Stimulated activated CD4-positive, alpha-beta T cell treated with anti-CD3 and anti-CD28 coated beads, TNF-alpha, amount 100 ng/mL, for 1 hour (primary cell): ENCODE measurements at places on chromosomes 12 and 14.

DNA sequence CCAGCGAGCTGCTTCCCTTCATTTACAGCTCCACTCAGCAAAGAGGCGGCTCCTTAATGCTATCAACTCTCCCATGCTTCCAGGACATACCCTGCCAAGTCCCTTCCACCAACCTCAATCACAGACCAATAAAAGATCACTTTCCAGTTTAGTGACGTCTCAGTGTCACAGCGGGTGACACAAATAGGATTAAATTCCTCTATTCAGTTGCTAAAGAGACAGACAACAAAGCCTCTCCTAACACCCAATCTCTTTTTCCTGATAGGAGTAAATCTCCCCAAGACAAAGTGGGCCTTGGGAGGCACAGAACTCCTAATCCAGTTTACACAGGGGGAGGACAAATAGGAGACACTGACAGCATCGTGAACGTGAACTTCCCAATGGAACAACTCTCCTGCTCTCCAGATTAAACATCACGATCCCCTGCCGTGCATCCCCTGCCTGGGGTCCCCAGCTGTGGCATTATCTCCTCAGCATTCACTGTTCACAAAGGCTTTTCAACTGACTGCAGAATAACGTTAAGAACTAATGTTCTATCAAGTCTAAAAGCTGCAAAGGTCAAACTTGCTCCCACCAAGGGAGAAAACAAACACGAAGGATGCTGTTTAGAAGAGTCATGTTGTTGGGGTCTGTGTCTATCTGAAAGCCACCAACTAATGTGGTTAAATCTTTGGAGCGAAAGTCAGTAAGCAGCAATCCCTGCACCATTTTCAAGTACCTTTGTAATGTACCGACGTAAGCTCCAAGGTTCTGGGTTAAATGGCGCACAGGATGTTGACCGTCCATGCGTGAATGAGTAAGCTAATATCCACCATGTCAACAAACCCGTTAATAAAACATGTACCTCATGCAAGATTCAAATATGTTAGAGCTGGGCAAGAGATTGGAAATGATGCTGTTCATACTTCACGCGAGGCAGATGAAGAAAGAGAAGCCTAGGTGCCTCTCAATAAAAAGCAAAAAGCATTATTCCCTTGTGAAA, 31.5 kb downstream of the TMEM132D start:
- no peak for DNase-seq

DNA sequence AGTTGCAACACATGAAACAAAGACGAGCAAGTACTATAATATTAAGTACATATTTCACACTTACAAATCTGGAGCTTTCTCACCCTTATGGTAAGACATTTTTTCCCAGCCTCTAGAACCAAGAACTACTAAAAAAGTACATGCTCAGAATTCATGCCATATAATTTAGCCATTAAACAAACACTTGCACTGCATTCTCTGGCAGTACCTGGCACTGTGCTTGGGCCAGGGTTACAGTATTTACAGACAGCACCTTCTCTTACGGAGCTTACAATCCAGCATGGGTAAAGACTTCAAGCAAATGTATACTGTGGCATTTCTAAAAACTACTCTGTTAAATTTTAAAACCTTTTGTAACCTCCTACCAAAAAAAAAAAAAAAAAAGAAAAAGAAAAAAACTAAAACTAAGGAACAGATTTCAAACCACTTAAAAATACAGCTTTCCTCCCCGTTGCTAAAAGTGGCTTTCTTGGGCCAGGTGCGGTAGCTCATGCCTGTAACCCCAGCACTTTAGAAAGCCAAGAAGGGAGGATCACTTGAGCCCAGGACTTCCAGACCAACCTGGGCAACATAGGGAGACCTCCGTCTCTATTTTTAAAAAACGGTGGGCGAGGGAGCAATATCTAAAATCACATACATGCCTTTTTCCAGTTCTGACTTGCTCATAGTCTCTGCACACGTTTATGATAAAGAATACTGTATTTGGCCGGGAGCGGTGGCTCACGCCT, 956 bp downstream of the GNPTAB start:
- DNase-seq, result no peak

- DNase-seq, result no peak
These were observed 87.3 kb downstream of the PHLDA1 start for GRCh38 chr12:75944097-75944904.

DNA sequence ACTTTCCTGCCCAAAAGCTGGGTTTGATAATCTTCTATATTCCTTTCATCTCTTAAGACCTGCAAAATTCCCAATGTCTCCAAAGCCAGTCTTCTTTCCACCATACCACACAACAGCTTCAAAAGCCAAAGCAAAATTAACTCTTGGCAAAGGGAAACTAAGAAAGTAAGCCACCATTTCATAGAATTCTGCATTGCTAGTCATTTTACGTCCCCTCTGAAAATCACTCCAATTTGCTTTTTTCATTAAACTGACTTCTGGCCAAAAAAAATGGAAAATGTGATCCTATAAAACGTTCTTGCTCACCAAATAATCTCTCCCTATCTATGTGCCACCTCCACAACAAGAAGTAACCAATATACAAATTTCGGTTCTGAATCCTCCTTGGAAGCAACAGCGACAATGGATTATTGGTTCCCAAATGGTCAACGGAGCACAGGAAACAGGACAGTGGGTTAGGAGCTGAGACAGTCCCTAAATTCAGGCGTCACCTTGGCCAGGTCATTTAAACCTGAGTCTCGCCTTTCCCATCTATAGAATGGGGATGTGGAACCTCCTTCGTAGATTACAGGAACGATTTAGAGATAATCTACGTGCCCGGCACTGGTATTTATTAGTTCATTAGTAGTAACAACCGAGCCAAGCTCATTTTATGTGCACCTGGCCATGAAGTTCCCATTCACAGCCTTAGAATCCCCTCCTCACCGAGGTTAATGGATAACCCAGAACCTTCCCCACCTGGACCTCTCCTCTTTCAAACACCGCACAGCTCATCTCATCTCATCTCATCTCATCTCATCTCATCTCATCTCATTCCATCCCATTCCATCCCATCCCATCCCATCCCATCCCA, 1.2 kb downstream of the NT5DC3 start:
- DNase-seq, result no peak

GRCh38 chr12:100404769-100405407, 48.0 kb downstream of the SLC17A8 start:
- no peak for DNase-seq

DNA sequence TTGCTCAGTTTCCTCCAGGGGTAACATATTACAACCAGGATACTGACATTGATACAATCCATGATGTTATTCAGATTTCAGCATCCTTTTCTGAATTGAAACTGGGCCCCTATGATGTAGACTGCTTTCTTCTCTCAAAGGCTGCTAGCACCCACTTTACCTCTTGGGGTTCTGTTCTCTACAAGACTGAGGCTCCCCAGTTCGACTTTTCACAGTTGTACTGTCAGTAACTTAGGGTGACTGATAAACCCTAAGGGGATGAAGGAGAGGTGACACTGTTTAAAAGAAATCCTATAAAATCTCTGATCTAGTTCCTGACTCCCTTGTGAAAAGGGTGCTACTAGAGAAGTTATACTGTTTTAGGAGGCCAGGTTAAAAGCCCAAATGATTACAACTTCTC, 818 bp downstream of the VPS33A start:
- DNase-seq, result no peak

- DNase-seq, result no peak
These were observed 16.3 kb downstream of the AKAP6 start for GRCh38 chr14:32345311-32345791.
